ENCODE measurements at places on chromosomes 4 and X.

DNA sequence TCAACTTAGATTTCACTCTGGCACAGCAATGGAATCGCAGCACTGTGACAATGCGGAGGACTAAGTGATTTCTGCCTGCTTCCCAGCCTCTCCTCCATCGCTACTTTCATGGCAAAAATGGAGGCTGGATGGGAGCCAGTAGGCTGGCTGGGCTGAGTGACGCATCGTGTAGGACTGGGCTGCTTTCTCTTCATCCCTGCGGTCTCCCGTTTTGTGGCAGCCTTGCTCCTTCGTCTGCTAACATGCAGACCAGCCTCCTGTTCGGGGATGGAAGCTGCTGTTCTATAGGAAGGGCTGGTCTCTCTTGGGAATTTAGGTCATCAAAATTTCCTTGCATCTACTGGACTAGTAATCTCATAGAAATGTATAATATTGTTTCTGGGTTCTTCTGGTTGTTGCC is 15.8 kb upstream of the RGS12 start:
- no peak for DNase-seq

GRCh38 chr4:87799301-87800113 is at the start of gene IBSP:
Gene IBSP, plus strand, starts transcription at chr4:87799554. Its CDS starts 2,808 bp downstream, at chr4:87802362.
- no peak for DNase-seq

DNA sequence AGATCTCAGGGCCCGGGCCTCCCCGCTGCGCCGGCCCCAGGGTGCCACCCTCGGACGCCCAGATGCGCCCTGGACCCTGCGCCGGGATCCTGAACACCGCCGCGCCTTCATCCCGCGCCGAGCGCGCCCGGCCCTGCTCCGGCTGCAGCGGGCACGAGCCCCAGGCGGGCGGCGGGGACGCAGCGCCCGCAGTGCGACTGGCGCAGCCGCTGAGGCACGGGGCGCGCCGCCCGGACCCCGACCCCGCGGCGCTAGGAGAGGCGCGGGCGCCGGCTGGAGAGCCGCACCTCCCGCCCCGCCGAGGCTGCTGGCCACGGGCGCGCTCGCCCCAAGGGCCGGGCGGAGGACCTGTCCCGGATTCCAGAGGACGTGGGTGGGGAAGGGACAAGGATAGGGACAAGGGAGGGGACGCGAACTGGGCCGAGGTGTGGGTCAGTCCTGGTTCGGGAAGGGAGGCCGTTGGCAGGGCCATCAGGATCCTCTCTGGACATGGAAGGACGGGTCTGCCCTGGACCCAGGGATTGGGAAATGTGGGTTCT is 1.1 kb downstream of the ZFYVE28 start:
- no peak for DNase-seq

DNA sequence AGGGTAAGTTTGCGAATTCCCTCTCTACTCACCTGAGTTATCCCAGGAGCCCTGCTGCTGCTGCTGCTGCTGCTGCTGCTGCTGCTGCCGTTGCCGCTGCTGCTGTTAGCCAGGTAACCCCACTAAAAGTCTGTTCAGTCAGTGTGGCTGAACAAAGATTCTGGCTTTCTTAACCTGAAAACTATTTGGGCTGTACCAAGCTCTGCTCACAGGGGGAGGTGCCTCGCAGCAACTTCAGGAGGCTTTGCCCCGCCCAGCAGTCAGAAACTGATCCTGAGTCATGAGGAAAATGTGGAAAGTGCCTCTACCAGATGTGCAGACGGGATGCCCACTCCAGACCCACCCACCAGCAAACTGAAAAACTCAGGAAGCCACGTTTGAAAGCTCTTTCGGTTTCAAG is at the start of gene CAPN6:
Gene CAPN6, minus strand, starts transcription at position 145 of the 400 bp plus-strand sequence. CDS start 6,547 bp downstream, outside the sequence.
- DNase-seq = no peak

Measured in CD4-positive, alpha-beta T cell (primary cell).